ENCODE measurements at places on chromosomes 11 and 22.

- DNase-seq, result no peak
These were observed 558.7 kb downstream of the BRD1 start for GRCh38 chr22:49268924-49269323.

- DNase-seq, result no peak
These were observed 764.7 kb downstream of the BRD1 start for GRCh38 chr22:49062802-49063544.

DNA sequence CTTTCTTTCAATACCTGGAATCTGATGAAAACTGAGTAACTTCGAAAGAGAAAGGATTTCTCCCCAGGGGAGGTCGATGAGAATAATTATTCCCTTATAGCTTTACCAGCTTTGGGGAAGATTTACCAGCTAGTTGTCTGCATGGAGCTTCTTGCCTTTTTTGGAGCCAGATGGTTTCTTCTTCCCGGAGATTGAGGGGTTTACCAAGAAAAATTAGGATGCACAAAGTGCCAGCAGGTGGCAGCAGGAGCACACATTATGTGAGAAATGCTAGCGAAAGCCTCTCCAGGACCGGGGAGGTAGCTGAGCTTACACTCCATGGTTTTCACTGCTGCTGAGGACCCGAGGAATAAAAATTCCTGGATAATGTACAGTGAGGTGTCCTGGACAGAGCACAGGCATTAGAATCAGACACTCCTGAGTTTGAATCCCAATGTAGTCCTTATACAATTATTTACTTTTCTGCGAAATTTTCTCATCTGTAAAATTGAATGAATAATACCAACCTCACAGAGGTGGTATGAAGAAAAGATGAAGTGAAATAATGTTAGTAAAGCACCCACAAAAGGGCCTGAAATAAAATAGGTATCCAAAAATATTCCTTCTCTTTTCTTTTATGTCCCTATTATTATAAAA is 46.0 kb upstream of the PARVA start:
- peak; percentile 9 for DNase-seq

GRCh38 chr11:36390963-36391471 is 94.9 kb downstream of the PRR5L start:
- peak; percentile 42 for DNase-seq

GRCh38 chr22:47994045-47994444 is 1231.6 kb downstream of the TBC1D22A start:
- DNase-seq, result no peak

- DNase-seq, result no peak
These were observed 95.3 kb upstream of the TBCEL start for GRCh38 chr11:120928627-120929026.

DNA sequence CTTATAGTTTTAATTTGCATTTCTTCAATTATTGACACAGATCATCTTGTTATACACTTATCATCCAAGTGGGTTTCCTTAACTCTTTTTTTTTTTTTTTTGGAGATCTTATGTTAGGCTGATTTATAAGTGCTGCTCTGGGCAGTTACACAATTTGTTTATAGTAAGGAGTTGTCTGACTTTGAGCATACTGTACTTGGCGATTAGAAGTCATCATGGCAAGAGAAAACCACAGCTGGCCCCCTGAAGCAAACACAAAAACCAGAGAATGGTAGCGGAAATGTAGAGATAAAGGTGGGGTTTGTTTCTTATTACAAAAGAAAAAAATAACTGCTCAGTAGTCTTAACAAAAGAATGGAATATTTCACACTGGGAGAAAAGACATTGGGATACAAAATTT is 292.6 kb downstream of the SWAP70 start:
- DNase-seq, result no peak

DNA sequence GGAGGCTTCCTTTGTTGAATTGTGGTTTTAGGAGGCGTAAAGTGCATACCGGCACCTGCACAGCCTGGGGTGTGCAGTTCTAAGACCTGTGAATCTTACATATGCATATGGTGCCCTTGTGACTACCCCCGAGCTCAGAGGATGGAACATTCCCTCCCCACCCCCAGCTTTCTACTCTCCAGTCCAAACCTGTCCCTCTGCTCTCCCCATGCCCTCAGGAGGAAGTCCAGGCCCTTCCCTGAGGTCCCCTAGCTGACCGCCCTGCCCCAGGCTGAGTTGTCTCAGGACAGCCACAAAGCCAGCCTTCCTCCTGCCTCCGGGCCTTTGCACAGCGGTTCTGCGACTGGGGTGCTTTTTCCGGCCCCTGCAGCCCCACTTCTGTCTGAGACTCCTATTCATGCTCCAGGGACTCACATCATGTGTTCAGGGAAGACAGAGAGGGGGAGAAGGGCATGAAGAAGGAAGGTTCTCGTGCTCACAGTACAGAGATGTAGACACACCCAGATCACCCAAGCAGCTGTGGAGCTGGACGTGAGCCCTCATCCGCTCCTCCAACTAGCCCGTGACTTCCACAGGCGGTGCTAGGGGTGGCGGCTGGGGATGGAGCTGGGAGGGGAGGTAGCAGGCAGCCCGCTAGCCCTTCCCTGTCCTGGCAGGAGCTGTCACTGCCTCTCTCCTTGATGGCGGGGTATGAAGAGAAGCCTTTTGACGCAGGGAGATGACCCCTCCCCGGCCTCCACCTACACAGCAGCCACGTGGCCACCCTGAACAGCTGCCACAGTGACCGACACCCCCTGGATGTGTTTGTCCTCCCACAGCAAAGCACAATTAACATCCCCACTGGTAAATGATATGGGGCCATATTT is 50.8 kb downstream of the FLRT1 start:
- no peak for DNase-seq

DNA sequence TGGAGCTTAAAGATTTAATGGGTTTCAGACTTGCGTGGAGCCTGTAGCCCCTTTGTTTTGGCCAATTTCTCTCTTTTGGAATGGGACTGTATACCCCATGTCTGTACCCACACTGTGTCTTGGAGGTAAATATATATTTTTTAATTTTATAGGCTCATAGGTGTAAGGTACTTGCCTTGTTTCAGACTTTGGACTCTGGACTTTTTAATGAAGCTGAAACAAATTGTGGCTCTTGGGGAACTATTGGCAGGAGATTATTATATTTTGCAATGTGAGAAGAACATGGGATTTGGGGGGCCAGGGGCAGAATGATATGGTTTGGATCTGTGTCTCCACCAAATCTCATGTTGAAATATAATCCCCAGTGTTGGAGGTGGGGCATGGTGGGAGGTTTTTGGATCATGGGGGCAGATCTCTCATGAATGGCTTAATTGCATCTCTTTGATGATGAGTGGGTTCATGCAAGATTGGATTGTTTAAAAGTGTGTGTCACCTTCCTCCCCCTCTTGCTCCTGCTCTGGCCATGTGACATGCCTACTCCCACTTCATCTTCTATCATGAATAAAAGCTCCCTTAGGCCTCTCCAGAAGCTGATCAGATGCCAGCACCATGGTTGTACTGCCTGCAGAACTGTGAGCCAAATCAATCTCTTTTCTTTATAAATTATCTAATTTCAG is 74.1 kb upstream of the ARHGAP20 start:
- no peak for DNase-seq

DNA sequence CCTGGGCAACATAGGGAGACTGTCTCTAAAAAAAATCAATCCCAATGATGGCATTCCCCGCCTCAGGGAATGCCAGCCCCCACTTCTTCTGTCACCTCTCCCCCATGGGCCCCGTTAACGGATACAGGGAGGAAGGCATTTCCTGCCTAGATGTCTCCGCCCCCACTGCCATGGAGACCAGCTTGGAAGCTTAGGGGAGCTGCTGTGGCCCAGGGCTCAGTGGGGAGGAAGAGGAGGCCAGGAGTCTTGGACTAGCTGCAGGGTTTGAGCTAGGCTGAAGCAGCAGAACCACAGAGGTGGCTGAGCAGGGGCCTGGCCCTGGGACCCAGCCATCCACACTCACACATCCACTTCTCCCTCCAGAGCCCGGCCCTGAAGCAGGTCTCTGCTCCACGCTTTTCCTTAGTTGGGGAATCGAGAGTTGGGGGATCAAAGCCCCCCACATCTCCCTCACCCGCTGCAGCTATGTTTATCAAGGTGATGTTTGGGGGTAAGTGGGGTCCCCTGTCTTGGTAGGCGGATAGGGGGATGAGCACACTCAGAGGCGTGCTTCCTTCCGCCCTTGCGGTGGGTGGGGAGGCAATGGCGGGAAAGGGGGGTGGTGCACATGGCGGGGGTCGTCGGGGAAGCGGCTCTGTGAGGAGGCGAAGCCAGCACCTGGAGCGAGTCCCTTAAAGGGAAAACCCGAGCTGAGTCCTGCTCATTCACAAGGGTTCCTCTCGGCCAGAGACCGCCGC is at the start of gene C22orf15:
Gene C22orf15 (plus strand): TSS at position 149 of the 737 bp plus-strand sequence. CDS start 317 bp downstream, at position 466.
- DNase-seq, result no peak

- DNase-seq, result no peak
These were observed 4.8 kb upstream of the FAM118A start for GRCh38 chr22:45304971-45305370.

DNA sequence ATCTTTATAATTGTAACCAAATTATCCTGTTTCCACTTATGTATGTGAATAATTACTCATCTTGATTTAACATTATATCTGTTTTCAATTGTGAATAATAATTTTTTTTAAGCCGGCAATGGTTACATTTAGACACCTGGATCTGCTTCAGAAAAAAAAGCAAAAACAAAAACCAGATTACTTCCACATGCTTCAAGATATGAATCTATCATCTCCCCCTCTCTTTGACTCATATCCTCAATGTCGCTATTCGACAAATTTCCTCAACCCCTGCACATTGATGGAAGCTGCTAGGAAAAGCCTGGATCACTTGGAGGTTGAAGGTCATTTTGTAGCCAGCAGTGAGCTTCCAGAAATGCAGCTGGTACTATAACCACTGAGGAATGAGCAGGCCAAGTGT is 42.7 kb downstream of the SLC1A2 start:
- DNase-seq, result no peak

DNA sequence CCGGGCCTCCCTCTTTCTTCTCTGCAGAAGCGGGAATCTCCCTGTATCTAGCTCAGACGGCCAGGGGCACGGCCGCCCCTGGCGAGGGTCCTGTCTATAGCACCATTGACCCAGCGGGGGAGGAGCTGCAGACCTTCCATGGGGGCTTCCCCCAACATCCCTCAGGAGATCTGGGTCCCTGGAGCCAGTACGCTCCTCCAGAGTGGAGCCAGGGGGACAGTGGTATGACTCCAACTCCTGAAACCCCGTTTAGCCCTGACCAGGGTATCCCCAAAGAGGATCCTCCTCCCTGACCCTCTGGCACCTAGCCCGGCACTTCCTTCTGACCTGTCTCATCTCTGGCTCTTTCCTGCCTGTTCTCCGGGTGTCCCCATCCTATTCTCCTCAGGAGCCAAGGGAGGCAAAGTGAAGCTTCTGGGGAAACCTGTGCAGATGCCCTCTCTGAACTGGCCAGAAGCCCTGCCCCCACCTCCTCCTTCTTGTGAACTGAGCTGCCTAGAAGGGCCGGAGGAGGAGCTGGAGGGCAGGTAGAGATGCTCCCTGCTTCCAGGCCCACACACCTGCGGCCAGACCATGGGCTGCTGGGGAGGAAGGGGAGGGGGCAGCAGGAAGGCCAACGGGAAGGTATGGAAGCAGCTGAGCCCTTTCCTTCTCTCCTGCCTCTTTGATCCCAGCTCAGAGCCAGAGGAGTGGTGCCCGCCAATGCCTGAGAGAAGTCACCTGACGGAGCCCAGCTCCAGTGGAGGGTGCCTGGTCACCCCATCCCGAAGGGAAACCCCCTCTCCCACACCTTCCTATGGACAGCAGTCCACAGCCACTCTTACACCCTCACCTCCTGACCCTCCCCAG is 12.9 kb downstream of the ROBO3 start:
- DNase-seq, result no peak

DNA sequence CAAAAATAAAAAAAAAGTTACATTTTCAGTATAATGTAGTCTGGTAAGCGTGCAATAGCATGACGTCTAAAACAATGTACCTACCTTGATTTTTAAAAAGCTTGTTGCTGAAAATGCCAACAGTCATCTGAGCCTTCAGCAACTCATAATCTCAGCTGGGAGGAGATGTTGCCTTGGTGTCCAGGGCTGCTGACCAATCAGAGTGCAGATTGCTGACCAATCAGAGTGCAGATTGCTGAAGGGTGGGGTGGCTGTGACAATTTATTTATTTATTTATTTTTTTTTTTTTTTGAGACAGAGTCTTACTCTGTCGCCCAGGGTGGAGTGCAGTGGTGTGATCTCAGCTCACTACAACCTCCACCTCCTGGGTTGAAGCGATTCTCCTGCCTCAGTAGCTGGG is 17.8 kb downstream of the ZBED4 start:
- no peak for DNase-seq

- no peak for DNase-seq
These were observed 153.0 kb upstream of the PITPNB start for GRCh38 chr22:28072066-28072465.

- DNase-seq, result no peak
These were observed 77.9 kb upstream of the WNT11 start for GRCh38 chr11:76284161-76284560.

- no peak for DNase-seq
These were observed 55.0 kb upstream of the CNTN5 start for GRCh38 chr11:98965775-98966174.

- no peak for DNase-seq
These were observed 9.0 kb downstream of the RNF121 start for GRCh38 chr11:71937826-71938225.

DNA sequence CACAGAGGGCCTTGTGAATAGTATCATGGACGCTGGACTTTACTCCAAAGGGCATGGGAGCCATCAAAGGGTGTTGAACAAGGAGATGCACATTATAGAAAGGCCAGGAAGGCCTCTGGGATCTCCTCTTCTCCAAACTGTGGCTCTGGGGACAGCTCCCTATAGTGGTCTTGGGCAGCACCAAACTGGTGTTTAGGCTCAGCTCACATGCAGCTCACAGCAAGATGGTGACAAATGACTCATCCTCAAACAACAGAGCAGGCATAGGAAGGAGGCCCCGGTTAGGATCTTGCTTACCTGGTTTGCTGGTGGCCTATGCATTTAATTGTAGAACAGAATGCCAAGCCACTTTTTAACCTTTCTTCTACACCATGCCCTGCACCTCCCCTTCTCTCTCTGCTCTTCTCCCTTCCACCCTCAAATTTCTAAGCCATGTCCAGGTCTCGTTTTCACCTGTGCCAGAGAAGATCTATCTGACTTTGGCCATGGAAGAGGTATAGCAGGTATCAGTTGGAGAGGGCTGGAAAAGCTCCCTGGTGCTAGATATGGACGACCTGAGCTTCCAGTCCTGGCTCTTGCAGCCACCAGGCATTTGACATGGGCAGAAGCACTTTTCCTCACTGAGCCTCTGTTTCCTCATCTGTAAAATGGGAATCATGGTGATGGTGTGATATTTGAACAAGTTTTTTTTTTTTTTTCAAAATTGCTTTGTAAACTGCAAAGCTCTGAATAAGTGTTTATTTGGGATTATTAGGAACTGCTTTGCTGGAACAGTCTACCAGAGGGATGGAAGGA is 14.4 kb upstream of the EHF start:
- no peak for DNase-seq

GRCh38 chr22:30806391-30806861 is 111.8 kb downstream of the OSBP2 start:
- DNase-seq, result no peak

DNA sequence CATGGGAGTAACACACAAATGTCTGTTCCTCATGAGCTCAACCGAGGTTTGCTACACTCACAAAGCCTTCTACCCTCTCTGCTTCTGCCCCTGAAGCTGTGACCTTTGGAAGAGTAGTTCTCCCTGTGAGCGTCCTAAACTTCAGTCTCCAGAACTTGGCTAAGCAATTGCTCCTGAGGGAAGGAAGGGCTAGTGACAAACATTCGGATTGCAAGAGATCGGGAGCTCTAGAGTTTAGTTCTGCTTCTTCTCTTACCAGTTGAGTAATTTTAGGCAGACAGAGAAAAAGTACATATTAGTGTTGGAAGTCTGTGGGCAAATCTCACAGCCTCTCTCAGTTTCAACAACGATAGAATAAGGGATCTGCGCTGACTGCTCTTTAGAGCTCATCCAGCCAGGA is 27.3 kb upstream of the ELF5 start:
- DNase-seq, result no peak

GRCh38 chr22:45246060-45246985 is 5.6 kb upstream of the KIAA0930 start:
- DNase-seq, result peak; percentile 33

Data from naive B cell (primary cell).